ENCODE measurements at places on chromosomes 6 and 20. TPM values are rescaled to one million over a fixed set of nuclear protein-coding genes. Genes with fewer than 3 reads are reported as not detected.

DNA sequence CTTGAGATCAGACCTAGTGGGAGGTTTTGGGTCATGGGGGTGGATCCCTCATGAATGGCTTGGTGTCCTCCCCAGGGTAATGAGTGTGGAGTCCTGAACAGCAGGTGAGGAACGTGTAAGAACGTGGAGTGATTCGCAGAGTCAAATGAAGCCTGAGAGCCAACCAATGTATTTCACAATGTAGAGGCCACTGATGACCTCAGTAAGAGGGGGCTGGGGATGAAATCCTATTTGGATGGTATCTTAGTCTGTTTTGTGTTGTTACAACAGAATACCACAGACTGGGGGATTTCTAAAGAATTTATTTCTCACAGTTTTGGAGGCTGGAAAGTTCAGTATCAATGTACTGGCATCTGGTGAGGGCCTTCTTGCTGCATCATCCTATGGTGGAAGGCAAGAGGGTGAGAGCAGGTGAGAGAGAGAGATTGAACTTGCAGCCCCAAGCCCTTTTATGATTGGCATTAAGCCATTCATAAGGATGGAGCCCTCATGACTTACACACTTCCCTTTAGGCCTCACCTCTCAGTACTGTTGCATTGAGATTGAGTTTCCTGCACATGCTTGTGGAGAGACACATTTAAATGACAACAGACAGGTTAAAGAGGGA lies 47.3 kb upstream of the HIVEP1 start:
- no peak for DNase-seq

DNA sequence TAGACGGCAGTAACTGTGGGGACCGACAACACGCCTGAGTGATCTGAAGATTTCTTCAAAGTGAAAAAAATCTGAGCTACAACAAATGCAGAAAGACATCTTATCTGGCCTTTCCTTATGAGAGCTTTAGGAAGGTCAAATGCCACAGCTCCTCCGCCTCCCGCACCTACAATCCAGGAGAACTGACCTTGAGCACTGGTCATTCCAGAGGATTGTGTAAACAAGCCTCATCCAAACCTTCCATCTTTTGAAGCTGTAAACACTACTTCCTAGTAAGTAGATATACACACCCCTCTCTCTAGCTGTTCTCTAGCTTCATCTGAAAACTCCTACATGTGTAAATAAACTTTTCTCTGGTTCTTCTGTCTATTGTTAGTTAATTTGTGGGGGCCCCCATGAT lies 76.9 kb downstream of the CD24 start:
- no peak for DNase-seq

- DNase-seq: no peak
These were observed 36.0 kb downstream of the KCNK5 start for GRCh38 chr6:39193201-39193791.

DNA sequence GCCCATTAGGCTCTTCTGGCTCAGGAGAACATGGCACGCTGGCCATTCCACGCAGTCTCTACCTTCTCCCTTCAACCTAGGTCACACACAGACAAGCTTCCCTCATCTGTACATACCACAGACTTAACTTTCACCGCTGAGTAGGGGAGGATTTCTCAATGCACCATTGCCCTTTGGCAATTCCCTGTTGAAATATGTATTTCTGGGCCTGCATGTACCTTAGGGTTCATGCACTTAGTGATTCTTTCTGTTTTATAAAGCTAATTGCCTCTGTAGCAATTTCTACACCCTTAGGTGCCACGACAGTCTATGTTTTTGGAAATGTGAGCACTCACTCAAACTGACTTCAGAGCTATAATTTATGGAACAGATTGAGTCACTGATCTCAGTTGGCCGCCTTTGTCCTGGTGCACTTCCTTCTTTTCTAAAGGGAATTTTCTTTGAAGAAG lies 253.8 kb upstream of the PRDM1 start:
- no peak for DNase-seq

- no peak for DNase-seq
These were observed 590 bp upstream of the MAP1LC3A start for GRCh38 chr20:34557936-34558319.

DNA sequence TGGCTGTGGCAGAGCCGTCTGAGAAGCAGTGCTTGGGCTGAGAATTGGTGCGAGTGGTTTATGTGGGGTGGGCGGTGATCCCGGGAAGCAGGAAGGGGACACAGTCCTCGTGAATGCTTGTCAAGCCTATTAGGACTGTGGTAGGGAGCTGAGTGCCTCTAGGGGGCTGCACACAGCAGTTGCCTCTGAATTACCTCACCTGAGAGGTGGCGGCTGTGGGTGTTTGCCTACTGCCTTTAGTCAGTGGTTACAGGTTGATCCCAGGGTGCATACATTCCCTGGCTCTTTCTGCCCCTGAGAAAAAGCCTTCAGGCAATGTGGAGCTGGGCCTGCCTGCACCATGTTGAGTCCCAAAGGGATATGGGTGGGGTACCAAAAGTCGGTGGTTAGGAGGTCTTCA lies 5.2 kb downstream of the AP5S1 start:
- no peak for DNase-seq

GRCh38 chr6:157187182-157188083 lies 135.9 kb downstream of the TMEM242 start:
- no peak for DNase-seq

GRCh38 chr20:3222635-3223600 lies 13.6 kb downstream of the ITPA start:
- no peak for DNase-seq

The PARD6B gene
- 5.7 TPM for total RNA-seq

The OLIG3 gene
- not detected for total RNA-seq

The SYCP2 gene
- total RNA-seq: 12.3 TPM

The ADGRF4 gene
- not detected for total RNA-seq
